HL-60 (cell line): ENCODE measurements at places on chromosomes 5 and 9.

- no peak for DNase-seq
Observed at GRCh38 chr5:169547508-169547907, 36.1 kb upstream of the SPDL1 start.

GRCh38 chr9:79222483-79222882, 349.3 kb upstream of the TLE4 start:
- no peak for DNase-seq

GRCh38 chr5:32542216-32543059, 42.9 kb upstream of the SUB1 start:
- peak; percentile 28 for DNase-seq

DNA sequence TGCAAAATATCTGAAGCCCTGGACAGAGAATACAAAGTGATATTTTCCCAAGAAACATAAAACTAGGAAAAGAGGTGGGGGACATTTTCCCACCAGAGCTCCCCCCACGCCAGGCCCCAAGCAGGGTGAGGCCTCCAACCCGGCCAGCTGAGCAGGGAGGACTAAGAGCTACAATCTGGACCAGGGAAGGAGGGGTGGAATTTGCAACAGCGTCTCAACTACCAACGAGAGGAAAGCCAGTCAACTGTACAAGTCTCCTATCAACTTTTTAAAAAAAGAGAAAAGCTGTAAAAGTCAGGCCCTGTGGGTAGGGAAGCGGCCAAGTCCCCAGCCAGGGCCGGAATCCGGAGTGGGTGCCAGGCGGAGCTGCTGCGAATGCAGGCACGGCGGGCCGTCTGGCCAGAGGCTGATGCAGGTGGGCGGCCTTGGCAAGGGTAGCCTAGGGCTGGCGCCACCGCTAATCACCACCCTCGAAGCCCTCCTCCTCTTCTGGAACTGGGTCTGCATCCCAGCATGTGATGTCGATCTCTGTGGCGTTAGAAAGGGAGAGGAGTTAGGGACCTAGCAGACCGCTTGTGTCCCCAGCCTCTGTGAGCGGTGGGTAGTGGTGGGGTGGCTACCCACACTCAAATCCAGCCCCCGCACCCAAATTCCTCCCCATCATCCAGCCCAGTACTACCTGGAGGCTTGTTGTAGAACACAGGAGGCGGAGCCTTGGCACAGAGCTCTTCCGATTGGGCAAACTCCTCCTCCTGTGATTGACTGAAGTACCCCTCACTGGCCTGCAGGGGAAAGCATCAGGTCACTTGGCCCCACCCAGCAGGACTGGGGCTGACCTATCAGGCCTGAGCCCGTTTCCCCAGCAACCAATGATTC, 10.6 kb downstream of the PRR7 start:
- peak; percentile 94 for DNase-seq

GRCh38 chr5:163533223-163533622, 27.8 kb downstream of the MAT2B start:
- no peak for DNase-seq

- DNase-seq, result no peak
Observed at GRCh38 chr9:38652044-38652443, 31.6 kb upstream of the ANKRD18A start.

DNA sequence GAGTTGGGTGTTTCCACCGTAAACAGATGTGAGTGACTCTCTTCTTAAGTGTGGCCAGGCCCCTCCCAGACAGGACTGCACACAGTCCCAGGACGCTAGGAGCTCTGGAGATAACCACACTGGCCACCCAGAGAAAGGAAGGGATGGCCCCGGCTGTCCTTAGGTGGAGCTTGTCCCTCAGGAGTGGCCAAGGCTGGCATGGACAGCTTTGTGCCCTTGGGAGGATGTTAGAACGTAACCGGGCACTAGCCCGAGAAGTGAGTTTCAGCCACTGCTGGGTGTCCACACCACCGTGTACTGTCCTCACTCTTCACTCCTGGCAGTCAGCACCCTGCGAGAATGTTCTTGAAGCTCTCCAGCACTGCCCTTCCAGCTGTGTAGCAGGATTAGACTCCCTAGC, 35.8 kb upstream of the FCN2 start:
- DNase-seq, result no peak

GRCh38 chr9:113463418-113464285, at the start of gene RGS3:
TSS of gene RGS3 (plus strand) at chr9:113463727. CDS start at chr9:113463803, 76 bp downstream.
- no peak for DNase-seq

- DNase-seq, result no peak
Observed at GRCh38 chr5:172007175-172008110, 1.0 kb upstream of the FBXW11 start.

- DNase-seq, result no peak
Observed at GRCh38 chr9:78167356-78167755, 68.5 kb upstream of the CEP78 start.

DNA sequence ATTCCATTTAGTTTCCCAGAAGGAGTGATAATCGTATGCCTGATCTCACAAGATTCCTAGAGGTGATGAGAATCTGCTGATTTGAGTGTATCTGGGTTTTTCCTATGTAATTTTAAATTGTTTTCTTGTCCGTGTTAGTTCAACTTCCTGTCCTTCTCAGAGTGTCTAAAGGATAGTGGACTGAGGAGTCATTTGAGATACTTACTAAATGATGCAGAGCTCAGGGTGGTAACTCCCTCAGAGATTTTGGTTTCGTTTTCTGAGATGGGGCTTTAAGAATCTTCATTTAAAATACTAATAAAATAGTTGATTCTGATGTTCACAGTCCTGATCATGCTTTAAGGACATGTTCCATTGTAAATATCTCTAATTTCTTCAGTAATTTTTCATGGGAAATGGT, 30.3 kb downstream of the MELK start:
- DNase-seq, result no peak

DNA sequence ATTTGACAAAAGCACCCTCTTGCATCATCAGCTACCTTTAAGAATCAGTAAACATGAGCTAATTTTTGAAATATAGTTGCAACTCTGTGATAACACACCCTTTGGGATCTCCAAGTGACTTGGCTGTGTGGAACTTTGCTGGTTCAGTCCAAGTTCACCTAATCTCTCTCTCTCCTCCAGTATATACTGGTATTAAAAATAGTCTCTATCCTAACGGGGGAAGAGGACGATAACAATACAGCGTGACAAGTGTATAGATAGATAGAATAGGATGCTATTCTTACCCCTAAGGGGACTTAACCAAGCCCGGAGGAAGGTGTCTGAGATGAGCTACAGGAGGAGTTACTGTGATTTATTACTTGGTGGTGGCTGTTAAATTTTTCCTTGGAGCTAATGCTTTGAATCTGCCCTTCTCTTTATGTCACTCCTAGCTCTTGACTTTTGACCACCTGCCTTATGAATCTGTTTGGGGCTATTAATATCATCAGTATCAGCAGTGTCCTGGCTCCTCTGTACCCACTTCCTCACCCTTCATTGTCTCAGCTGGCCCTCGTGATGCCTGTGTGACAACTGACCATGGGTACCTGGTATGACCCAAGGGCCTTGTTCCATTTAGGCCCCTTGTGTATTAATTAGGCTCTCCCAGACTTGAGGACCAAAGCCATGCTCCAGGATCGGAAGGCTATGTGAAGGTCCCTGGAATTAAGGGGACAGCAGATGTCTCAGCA, 223.9 kb downstream of the SREK1 start:
- no peak for DNase-seq

DNA sequence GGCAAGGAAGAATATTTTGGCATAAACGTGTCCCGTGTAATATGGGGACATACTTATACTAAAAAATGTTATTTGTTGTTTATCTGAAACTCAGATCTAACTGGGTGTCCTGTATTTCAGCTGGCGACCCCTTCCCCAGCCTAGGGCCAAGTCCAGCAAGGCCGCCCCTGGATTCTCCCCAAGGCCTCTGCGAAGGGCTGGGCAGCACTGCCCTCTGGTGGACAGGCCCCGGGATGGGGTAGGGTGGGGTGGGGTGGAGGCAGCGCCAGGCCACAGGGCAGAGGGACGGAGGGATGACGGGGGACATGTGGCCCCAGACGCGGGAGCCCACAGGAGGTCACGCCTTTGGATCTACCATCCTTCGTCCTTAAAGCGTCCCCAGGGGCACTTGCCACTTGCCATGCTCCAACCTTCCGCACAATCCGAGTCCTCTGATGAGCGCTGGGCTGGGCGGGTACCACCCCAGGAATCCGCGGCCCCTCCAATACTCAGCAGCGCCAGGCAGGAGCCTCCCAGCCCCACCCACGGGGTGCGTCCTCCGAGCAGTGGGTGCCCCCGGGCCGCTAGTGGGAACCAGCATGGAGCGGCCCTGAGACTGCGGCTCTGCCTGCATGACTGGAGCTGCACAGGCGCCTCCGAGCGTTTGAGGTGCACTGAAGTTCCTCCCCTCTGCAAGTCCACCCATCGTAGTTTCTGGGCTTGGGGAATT, 7.1 kb upstream of the AGPAT2 start:
- no peak for DNase-seq
